ENCODE measurements at places on chromosomes 1 and 21.

DNA sequence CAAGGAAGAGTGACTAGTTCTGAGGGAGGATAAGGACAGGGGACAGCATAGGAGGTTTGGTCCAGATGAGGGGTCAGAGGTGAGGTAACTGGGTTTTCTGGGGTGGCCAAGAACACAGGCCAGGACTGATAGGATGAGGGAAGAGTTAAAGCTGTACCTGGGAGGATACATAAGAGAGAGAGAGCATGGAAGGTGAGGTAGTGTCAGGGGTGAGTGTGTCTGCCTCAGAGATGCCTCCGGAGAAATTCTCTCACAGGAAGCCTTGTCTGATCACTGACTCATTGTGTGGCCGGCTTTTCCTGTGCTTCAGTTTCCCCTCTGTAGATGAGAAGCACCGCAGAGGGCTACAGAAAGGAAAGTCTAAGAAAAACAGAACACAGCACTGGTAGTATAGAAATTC, 40.2 kb downstream of the FASLG start:
- no peak for DNase-seq

DNA sequence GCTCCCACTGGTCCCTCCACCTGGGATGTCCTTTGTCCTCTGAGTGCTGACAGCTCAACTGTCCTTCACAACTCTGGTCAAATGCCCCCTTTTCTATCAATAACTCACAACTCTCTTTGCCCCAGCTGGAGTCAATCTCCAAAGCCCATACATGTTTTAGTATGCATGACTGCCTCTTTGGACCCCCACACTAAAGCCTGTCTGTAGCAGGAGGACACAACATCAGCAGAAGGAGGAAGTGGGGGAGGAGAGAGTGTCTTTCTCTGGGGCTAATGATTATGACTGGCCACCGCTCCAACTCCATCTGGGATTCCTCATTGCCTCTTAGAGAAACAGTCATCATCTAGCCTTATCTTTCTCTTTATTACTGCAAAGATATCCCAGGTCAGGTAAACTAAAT, 186.6 kb upstream of the FGGY start:
- DNase-seq: no peak

DNA sequence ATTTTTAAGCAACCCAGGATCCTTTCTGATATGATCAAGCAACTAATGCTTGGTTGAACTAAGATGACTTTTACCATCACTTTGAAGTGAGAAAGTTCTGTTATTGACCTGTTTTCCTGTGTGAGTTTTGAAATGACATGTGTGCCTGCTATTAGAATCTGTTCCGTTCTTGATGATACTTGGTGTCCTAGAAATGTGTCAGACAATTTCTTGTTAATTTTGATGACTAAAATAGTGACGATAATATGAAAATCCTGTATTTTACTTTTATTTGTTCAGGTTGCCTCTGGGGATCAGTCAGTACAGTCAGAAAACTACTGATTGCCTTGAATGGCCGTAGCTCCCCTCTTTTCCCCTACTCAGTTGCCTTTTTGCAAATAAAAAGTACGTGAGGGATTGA, 228.0 kb downstream of the RYR2 start:
- no peak for DNase-seq

DNA sequence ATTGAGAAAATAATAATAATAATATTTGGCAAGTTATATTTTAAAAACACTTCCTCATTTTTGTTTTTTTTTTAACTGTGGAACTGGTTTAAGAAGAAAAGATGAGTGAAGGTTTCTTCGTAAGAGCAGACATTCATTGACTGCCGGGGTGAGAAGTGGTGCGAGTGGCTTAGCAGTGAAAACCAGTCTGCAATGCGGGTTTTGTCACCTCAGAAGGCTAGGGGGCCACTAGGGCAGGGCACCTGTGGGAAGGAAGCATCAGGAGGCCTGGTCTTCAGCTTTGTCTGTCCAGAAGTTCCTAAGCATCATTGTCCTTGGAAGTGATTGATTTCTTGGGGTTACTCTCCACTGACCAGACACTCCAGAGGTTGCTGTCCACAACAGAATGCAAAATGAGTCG, 339.2 kb downstream of the ZNF326 start:
- no peak for DNase-seq

DNA sequence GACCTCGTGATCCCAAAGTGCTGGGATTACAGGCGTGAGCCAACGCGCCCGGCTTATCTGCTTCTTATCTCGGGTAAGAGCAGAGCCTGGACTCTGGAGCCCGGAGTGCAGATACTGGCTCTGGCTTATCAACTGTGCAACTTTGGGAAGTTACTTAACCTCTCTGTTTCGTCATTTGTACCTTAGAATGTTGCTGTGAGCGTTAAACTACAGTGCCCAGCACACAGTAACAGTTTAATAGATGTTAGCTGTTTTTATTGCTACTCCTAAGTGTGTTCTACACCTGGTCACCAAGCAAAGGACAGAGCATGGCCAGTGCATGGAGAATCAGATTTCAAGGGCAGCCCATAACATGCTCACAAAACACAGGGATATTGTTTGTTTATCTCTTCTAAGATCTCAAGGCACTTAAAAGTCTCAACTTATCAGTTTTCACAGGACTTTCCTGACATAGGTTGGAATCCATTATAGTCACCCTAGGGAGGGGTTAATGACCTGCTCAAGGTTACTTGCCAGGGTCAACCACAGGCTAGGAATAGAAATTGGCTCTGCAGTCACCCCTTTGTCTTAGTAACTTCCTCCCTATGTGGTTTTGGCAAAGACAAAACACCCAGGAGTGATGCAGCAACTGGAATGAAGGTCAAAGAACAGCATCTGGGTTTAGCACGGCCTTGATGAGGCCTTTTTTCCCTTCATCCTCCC, 22.5 kb upstream of the SRP9 start:
- DNase-seq: no peak

GRCh38 chr1:201191653-201192260, 1.1 kb downstream of the IGFN1 start:
- no peak for DNase-seq

DNA sequence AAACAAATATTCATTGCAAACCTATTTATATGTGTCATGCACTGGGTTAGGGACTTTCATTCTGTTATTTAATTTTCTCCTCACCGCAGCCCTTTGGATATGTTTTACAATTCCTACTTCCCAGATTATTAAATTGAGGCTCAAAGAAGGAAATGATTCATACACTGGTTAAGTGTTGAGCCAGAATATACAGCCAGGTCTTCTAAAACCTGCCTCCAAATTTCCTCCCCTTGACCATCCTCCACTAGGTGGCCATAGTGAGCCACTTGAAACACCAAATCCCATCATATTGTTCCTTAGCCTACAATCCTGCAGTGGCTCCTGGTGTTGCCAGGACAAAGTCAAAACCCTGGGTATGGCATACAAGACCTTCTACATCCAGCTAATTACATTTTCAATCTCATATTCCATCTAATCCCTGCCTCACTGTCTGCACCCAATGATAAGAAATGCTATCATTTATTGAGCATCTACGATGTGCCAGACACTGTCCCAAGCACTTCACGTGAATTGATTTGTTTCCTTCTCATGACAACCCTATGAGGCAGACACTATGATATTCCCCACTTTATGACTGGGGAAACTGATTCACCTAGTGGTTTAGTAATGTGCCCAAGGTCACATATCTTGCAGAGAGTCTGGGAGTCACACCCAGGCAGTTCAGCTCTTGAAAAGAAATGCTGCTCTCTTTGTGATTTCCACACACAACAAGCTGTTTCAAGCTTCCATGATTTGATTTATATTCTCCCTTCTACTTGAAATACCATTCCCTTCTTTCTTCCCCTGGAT, 23.6 kb upstream of the KIRREL1 start:
- DNase-seq: no peak

- no peak for DNase-seq
Observed at GRCh38 chr1:246367041-246367440, 140.0 kb downstream of the SMYD3 start.

DNA sequence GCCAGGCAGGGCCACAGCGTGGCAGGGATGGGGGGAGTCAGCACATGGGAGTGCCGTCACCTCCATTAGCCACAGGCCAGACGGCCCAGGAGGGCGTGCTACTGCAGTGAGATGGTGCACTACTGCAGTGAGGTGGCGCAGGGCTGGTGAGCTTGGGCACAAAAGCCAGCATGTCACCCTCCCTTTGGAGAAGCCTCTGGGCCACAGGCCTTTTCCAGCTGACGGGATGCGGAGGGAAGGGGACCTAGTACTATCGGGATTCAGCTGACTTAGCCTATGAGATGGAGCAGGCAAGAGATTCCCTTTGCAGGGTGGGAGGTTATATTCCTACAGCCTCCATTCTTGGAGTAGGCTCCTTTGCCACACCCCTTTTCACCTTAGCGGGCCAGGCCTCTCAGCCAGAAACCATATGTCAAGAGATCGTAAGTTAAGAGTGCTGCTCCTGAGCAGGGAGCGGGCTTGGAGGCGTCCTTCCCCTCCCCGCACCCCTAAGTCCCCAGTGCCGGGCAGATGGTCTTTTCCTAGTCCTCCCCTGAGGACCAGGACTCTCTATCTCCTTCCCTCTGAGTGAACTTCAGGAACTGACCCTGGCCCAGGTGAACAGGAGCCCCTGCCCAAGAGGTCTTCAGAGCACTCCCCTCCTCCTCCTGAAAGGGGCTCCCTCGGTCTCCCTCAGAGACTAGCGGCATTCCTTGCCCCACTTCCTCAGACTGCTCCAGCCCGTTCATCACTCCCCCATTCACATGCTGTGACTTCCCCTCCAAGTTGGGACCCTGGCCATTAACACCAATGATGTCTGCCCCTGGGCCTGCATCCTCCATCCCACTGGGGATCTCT, 8.2 kb downstream of the NES start:
- no peak for DNase-seq

- no peak for DNase-seq
Observed at GRCh38 chr1:42815941-42816584, 859 bp upstream of the ERMAP start.

GRCh38 chr1:228209657-228210056, 1.8 kb downstream of the OBSCN start:
- no peak for DNase-seq

DNA sequence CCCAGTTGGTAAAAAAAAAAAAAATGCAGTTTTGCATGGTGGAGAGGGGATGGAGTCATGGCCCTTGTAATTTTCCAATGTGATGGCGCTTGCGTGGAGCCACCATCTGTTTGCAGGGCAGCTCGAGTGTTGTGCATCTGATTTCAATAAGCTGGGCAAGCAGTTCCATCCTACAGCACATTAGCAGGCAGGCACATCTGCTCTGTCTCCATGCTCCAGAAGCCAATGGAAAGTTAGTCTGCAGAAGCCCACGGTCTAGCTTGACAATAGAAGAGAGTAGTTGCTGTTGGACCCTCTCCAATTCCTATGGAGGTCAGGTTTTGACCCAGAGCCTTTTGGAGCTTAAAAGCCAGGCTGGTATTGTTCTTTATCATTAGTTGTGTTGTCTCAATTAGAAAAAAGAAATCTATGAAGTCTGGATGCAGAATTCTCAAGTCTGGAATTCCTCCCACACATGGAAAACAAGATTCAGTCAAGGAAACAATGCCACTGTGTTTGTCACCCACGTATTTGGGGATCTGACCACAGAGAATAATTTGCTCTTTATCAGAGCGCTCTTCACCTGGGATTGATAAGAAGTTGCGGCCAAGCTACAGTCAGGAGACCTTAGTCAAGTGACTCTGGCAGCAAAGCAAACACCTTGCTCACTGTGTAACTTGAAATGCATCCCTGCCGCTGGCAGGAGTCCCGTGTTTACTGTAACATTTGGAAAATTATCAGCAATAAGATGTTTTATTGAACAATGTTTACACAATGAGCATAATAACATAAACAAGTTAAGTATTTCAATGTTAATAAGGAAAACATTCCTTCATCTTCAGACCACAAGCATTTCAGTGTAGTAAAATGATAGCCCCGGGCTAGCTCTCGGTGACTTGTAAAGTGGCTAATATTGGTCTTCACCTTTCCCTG, 20.7 kb downstream of the NGF start:
- DNase-seq: no peak

GRCh38 chr1:200486634-200487033, 76.8 kb upstream of the ZNF281 start:
- DNase-seq: no peak

GRCh38 chr1:57162607-57163261, 196.9 kb upstream of the C8B start:
- no peak for DNase-seq

GRCh38 chr1:84550826-84551225, 23.4 kb downstream of the CTBS start:
- no peak for DNase-seq

Measured in esophagus squamous epithelium (tissue), 5 donors.